ENCODE measurements at places on chromosomes 3 and 15. TPM values are rescaled to one million over a fixed set of nuclear protein-coding genes. Genes with fewer than 3 reads are reported as not detected.
A peak's percentile ranks its signal among the peaks of the same experiment; 100 is the strongest.

- H3K4me1 ChIP-seq = no peaks in the 10 kb centered on the region
- no peaks in the 10 kb centered on the region for H3K27me3 ChIP-seq
These were observed 44.5 kb upstream of the SLCO2A1 start for GRCh38 chr3:134074001-134074789.

DNA sequence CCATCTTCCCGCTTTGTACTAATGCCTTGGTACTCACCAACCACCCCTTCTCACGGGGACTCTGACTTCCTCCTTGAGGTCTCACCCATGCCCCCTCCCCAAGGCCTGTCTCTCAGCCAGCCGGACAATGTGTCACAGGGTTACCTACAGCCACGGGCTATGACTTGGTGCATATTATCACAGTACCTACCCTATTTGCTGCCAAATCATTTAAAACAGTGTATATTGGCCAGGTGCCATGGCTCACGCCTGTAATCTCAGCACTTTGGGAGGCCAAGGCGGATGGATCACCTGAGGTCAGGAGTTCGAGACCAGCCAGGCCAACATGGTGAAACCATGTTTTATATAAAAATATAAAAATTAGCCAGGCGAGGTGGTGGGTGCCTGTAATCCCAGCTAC, 93.4 kb upstream of the TBL1XR1 start:
- no peak for DNase-seq
- peaks cover 3% of the 10 kb centered on the region for H3K4me1 ChIP-seq

- H3K27ac ChIP-seq = peak overlapping the region; percentile 57
- no peak for DNase-seq
- H3K4me3 ChIP-seq = peak overlapping the region; percentile 61
- peaks cover 4% of the 10 kb centered on the region for H3K4me1 ChIP-seq
These were observed 8.0 kb upstream of the SEMA3B start for GRCh38 chr3:50260942-50261441.

DNA sequence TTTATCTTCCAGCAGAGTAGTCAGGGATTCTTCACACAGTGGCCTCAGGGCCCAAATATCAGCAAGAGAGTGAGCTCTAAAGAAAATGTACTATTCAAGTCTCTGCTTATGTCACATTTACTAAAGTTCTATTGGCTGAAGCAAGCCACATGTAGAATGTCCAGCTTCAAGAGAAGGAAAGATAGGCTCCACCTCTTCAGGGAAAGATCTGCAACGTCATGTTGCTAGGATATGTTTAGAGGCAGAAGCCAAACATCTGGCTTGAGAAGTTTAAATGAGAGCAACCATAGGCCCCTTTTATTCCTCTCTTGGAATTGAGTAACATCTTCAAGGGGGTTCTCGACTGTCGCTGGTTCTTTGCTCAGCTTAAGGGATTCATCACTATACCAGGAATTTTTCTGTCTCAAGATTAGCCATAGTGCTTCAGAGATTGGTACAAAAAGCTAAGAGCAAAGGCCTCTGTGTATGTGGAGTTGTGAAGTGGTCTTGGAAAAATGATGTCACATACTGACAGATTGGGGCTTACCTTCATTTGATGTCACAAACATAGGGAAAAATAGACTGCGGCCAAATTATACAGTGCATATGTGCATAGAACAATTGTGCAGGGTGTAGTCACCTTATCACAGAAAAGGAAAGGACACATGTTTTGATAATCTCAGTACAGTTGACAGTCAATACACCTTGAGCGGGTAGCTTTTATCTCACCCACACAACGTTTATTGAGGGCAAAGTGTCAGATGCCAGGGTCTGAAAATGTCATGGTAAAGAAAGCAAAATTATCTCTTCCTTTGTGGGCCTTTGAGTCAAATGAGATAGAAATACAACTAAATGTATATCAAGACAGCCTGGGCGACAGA, 11.3 kb upstream of the THRB start:
- peaks cover 4% of the 10 kb centered on the region for H3K4me1 ChIP-seq
- DNase-seq = no peak
- H3K27me3 ChIP-seq = no peaks in the 10 kb centered on the region
- H3K4me3 ChIP-seq = no peak overlapping the region

DNA sequence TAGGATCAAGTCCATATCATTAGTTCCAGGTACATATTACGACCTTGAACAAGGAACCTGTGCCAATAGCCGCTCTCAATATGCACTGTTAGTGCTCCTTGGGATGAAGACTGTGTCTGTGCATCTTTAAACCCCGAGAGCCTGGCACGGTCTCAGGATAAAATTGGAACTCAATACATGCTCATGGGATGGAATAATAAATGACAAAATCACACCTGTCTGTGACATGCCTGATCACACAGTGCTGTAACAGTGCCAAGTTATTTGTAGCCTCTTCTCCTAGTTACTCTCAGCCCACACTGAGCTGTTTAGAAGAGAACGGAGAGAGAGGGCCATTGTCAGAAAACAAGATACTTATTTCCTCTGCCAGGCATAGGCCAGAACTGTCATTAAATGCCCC, 82.2 kb downstream of the SSR3 start:
- H3K27ac ChIP-seq = no peak overlapping the region
- no peak overlapping the region for H3K4me3 ChIP-seq
- H3K27me3 ChIP-seq = peaks cover 10% of the 10 kb centered on the region
- H3K4me1 ChIP-seq = no peaks in the 10 kb centered on the region

GRCh38 chr3:176946202-176946601, 251.1 kb downstream of the TBL1XR1 start:
- no peak overlapping the region for H3K4me3 ChIP-seq
- DNase-seq = no peak
- H3K27ac ChIP-seq = no peak overlapping the region
- no peaks in the 10 kb centered on the region for H3K36me3 ChIP-seq
- no peaks in the 10 kb centered on the region for H3K27me3 ChIP-seq

DNA sequence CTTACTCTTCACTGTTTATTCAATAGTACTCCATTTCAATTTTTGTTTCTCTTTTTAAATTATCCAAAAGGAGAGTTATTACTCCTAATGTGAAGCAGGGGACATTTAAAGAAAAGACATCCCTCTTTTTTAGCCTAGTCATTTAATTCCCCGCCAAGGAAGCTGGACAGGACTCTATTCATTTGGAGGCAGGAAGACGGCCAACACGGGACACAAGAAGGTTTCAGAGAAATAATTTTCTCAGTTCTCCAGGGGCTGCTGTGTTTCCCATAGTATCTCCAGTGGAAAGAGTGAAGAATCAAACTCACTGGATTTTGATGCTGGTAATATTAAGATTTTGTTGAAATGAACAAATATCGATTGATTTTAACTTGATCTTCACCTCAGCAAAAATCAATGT, 833.7 kb downstream of the ROBO2 start:
- no peak for DNase-seq
- no peaks in the 10 kb centered on the region for H3K36me3 ChIP-seq
- no peak overlapping the region for H3K27ac ChIP-seq
- no peak overlapping the region for H3K4me3 ChIP-seq

- DNase-seq = no peak
- H3K4me3 ChIP-seq = no peak overlapping the region
- H3K36me3 ChIP-seq = no peaks in the 10 kb centered on the region
- no peak overlapping the region for H3K27ac ChIP-seq
These were observed 62.5 kb upstream of the C15orf61 start for GRCh38 chr15:67458331-67459029.

- no peak overlapping the region for H3K4me3 ChIP-seq
- DNase-seq = no peak
- H3K4me1 ChIP-seq = peaks cover 3% of the 10 kb centered on the region
- H3K27me3 ChIP-seq = no peaks in the 10 kb centered on the region
- H3K27ac ChIP-seq = no peak overlapping the region
These were observed 52.0 kb downstream of the LPP start for GRCh38 chr3:188205992-188206416.

- DNase-seq = no peak
- H3K27ac ChIP-seq = no peak overlapping the region
- no peaks in the 10 kb centered on the region for H3K36me3 ChIP-seq
- H3K4me1 ChIP-seq = peaks cover 4% of the 10 kb centered on the region
These were observed 131.0 kb upstream of the KLHL25 start for GRCh38 chr15:85925649-85926237.

GRCh38 chr15:61182946-61183345, 46.2 kb downstream of the RORA start:
- H3K36me3 ChIP-seq = no peaks in the 10 kb centered on the region
- H3K4me1 ChIP-seq = no peaks in the 10 kb centered on the region
- no peak for DNase-seq
- peaks cover 23% of the 10 kb centered on the region for H3K27me3 ChIP-seq

- DNase-seq = peak; percentile 41
- no peak overlapping the region for H3K4me3 ChIP-seq
- no peaks in the 10 kb centered on the region for H3K36me3 ChIP-seq
- no peaks in the 10 kb centered on the region for H3K27me3 ChIP-seq
These were observed 44.7 kb downstream of the GTPBP8 start for GRCh38 chr3:113035387-113035982.

DNA sequence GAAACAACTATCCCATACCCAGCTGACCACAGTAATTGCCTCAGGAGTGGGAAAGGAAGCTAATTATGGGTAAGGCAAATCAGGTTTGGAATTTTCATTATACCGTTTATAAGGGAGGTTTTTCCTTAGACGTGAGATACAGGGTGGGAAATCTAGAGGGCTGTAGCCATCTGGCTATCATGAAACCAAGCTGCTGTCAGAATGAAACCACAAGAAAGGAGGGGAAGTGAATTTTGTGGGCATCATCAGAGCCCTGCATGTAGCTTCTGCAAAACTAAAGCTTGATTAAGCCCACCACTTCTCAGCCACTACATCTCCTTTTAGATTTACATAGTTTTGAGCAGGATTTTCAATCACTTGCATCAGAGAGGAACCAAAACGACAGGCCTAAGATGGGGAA, 893.5 kb downstream of the TUSC7 start:
- H3K36me3 ChIP-seq = no peaks in the 10 kb centered on the region
- no peak for DNase-seq
- no peaks in the 10 kb centered on the region for H3K27me3 ChIP-seq
- no peak overlapping the region for H3K27ac ChIP-seq
- no peaks in the 10 kb centered on the region for H3K4me1 ChIP-seq

DNA sequence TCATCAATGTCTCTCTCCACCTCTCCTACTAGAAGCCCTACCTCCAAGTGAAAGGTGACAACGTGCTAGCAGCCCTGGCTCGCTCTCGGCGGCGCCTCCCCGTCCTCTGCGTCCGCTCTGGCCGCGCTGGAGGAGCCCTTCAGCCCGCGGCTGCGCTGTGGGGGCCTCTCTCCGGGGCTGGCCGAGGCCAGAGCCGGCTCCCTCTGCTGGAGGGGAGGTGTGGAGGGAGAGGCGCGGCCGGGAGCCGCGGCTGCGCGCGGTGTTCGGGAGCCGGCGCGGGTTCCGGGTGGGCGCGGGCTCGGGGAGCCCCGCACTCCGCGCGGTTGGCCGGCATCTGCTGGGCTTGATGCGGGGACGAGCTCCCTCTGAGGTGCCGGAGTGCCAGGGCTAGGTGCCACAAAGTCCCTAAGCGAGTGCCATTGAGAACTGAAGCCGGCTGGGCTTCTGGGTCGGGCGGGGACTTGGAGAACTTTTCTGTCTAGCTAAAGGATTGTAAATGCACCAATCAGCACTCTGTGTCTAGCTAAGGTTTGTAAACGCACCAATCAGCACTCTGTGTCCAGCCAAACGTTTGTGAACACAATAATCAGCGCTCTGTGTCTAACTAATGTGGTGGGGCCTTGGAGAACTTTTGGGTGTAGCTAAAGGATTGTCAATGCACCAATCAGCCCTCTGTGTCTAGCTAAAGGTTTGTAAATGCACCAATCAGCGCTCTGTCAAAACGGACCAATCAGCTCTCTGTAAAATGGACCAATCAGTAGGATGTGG, 84.8 kb upstream of the ARRDC4 start:
- no peak overlapping the region for H3K27ac ChIP-seq
- H3K27me3 ChIP-seq = peaks cover 5% of the 10 kb centered on the region
- no peaks in the 10 kb centered on the region for H3K36me3 ChIP-seq

- H3K36me3 ChIP-seq = no peaks in the 10 kb centered on the region
- no peak overlapping the region for H3K27ac ChIP-seq
- H3K27me3 ChIP-seq = peaks cover 1% of the 10 kb centered on the region
- peak; percentile 60 for DNase-seq
- H3K4me3 ChIP-seq = no peak overlapping the region
These were observed 451.1 kb upstream of the KCNMB2 start for GRCh38 chr3:178084938-178085816.

GRCh38 chr15:81156324-81156723, 22.3 kb downstream of the CFAP161 start:
- no peak overlapping the region for H3K27ac ChIP-seq
- DNase-seq = no peak
- H3K4me1 ChIP-seq = peaks cover 8% of the 10 kb centered on the region

DNA sequence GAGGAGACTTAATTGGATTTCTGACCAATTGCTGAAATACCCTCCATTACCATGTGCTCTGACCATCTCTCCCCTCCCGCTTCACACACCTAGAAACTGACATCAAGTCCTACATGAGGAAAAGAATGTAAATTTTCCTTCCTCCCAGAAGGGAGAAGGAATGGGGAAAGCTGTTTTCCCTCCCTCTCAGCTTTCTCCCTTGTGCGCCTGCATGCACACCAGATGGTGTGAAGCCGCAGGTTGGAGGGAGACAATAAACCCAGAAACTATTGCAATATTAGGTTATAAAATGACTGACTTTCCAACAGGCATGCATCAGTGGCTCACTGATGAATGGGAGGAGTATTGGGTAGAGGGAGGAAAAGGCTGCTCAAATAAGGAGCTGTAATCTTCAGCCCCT, 50.9 kb downstream of the MB21D2 start:
- no peak overlapping the region for H3K4me3 ChIP-seq
- no peaks in the 10 kb centered on the region for H3K36me3 ChIP-seq
- H3K4me1 ChIP-seq = peaks cover 4% of the 10 kb centered on the region
- no peaks in the 10 kb centered on the region for H3K27me3 ChIP-seq
- no peak overlapping the region for H3K27ac ChIP-seq
- no peak for DNase-seq

DNA sequence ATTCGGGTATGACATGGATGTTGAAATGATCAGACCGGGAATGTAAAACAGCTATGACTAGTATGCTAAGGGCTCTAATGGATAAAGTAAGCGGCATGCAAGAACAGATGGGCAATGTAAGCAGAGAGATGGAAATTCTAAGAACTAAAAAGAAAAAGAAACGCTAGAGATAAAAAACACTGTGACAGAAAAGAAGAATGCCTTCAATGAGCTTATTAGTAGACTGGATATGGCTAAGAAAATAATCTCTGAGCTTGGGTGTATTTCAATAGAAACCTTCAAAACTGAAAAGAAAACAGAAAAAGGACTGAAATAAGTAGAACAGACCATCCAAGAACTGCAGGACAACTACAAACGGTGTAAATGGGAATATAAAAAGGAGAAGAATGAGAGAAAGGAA, 101.2 kb downstream of the HES1 start:
- no peak overlapping the region for H3K4me3 ChIP-seq
- H3K4me1 ChIP-seq = no peaks in the 10 kb centered on the region
- no peaks in the 10 kb centered on the region for H3K36me3 ChIP-seq
- no peak for DNase-seq
- no peak overlapping the region for H3K27ac ChIP-seq

- no peak overlapping the region for H3K4me3 ChIP-seq
- peaks cover 2% of the 10 kb centered on the region for H3K27me3 ChIP-seq
- no peak overlapping the region for H3K27ac ChIP-seq
- peaks cover 2% of the 10 kb centered on the region for H3K4me1 ChIP-seq
- H3K36me3 ChIP-seq = peaks cover 2% of the 10 kb centered on the region
- no peak for DNase-seq
These were observed 36.0 kb downstream of the MNS1 start for GRCh38 chr15:56428821-56429458.

The GJD2 gene
- total RNA-seq = not detected

The CORO2B gene
- total RNA-seq = not detected

The PLSCR5 gene
- not detected for total RNA-seq

The SCG5 gene
- total RNA-seq = 1.6 TPM

The GASK1A gene
- total RNA-seq = not detected

Measured in activated CD8-positive, alpha-beta T cell treated with anti-CD3 and anti-CD28 coated beads for 36 hours (primary cell).